ENCODE measurements at places on chromosomes 7 and 10. TPM values are rescaled to one million over a fixed set of nuclear protein-coding genes. Genes with fewer than 3 reads are reported as not detected.

- no peak for DNase-seq
Observed at GRCh38 chr7:84105586-84105985, 89.0 kb downstream of the SEMA3A start.

- no peak for DNase-seq
Observed at GRCh38 chr10:127125331-127125730, 71.1 kb downstream of the INSYN2A start.

Gene STEAP1
- 18.6 TPM for total RNA-seq

- DNase-seq, result no peak
Observed at GRCh38 chr10:79487296-79488194, 24.8 kb upstream of the EIF5AL1 start.

DNA sequence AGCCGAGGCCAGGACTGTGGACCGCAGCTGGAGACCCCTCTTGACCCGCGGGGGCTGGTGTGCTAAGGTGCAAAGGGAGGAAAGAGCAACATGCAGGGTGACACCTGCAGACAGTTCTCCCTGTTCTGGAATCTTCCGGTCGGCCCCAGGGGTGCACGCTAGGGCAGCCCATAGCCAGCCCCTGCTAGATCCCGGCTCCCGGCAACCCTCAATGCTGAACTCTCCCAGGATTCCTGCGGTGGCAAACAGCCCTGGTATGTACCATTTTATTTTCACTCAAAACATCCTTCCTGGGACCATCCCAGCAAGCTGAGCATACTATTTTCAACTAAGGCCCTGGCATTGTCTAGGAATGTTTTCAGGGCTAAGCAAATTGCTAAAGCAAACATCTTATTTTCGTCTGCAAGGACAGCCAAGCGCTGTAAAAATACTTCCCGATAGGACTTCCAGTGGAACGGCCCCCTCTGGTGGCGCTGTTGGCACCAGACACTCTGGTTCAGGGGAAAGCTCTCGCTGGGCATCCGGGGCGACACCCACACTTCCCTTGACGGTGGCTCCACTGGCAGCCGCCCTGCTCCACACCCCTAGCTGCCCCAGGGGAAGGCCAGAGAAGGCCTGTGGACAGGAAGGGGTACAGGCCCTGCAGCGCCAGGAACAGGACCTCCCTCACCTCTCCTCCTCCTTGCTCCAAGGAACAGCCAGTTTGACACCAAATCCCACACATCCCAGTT lies 99.4 kb downstream of the CTBP2 start:
- peak; percentile 32 for DNase-seq

DNA sequence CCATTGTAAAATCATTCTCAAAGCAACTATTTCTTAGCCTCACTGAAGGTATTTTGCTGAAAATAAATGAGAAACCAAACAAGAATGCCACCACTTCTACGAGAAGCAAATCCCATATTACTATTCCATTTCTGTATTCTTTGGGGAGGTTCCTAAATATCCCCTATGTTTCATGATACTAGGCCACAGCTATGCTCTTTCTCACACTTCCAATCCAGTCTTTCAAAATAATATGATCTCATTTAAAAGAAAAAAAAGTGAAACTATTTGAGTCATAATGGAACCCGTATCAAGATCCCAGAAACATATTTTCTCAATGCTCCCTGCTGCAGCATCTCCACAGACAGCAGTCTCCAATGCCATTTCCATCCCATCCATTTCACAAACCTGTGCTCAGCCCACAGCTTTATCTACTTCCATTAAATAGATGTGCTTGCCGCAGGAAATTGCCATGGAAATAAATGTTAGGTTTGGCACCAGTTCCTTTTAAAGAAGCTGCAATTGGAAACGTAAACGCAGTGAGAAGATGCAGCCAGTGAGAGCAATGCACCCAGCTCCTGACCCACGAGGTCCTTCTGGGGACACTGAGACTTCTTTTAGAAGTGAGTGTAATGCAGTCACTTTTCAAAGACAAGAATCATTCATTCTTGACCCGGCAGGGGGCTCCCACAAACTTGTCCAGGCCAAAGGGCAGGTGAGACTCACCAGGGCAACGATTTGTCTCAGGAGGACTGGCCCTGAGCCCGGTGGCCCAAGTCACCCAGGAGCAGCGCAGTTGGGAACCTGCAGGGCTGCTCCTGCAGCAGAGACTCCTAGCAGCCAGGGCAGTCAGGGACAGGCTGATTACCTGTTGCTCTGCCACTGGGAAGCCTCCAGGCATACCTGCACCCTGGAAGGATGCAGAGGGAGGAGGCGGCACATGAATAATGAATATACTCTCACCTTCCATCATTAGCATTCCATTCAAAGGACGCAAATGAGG lies 99.6 kb downstream of the C10orf90 start:
- DNase-seq, result no peak

- DNase-seq, result no peak
Observed at GRCh38 chr7:31263338-31263737, 77.2 kb downstream of the NEUROD6 start.

Gene COL17A1
- total RNA-seq, result 2.2 TPM

Gene SKIDA1
- 0.46 TPM for total RNA-seq

DNA sequence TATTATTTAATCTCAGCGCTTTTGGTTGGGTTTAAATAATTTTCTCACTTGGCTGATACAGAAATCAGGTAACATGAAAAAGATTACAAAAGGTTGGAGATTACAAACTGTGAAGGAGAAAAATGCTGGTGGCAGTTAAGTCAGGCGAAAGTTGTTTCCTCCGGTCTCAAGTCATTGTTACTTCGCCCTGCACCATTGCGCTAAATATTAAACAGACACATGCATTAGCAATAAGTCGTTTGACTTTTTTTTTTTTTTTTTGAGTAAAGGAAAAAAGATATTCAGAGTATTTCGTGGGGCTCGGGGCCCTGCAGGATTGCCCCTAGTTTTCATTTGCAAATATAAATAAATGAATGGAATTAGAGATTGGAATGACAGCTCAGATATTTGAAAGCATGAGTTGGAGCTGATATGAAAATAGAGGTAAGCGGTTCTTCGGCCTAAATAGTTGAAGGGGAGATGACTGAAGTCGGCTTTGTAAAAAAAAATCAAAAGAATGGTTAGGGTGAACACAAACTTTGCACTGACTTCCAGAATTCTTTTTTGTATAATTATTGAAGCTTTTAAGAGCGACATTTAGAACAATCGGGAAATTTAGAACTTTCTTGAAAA lies 914 bp downstream of the SDHAF3 start:
- no peak for DNase-seq

DNA sequence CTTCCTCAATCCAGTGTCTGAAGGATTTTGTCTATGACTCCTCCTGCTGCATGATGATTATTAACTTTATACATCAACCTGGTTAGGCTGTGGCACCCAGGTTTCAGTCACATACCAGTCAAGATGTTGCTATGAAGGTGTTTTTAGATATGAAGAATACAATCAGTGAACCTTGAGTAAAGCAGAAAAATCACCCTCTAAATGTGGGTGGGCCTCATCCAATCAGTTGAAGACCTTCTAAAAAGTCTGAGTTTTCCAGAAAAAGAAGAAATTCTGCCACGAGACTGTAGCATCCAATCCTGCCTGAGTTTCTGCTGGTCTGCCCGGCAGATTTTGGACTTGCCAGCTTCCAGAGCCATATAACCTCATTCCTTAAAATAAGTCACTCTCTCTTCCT lies 126.1 kb upstream of the FRMD4A start:
- no peak for DNase-seq

Gene ZMYND11
- 53.2 TPM for total RNA-seq

DNA sequence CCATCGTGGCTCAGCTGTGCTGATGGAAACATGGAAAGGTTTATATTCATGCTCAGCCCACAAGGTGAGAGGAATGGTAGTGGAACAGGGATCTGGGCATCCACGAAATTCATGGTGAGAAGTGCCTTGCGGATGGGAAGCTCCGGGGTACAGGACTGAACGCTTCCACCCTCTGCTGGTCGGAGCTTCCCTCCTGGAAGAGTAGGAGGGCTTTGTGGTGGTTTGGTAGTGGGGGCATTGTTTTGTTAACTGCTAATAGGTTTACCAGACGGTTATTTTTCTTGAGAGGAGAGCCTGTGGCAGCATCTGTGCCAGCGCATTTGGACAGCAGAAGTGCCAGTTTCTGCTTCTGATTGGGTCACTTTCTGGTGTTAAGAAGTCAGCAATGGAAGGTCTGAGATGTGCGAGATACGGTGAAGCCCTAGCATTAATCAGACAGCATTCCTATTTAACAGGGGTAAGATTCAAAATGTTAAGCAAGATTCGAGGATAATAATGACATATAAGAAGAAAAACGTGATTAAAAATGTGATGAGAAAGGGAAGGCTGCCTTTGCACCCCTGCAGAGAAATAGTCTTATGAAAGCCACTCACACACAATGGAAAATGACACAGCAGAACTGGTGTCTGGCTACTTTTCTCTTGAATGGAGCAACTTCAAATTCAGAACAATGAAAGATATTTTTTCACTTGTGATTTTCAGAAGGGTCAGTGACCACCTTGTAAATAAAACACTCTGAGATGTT lies 17.7 kb downstream of the ABCA13 start:
- no peak for DNase-seq

GRCh38 chr7:157498657-157499056 lies 161.9 kb downstream of the DNAJB6 start:
- DNase-seq, result no peak

Gene LDB3
- total RNA-seq, result not detected

- no peak for DNase-seq
Observed at GRCh38 chr10:70478191-70479164, at the start of gene PALD1. TSS of gene PALD1 (plus strand) at chr10:70478767. CDS start at chr10:70525952, 47,185 bp downstream.

DNA sequence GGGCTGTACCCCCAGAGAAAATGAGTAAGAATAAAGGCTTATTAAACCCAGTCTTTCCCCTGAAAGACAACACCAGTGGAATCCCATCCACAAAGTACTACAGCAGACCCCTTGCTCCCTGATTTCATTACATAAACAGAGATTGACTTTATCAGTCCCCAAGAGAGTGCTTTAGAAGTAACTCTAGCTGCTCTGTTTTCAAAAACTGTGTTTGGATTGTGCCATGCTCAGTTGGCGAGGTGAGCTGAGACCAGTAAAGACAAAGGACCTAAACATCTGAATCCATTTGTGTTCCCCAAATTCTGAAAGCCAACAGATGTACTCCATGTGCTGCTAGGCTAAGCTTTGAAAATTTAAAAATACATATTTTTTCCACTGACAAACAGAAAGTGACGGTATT lies 127.0 kb downstream of the ATE1 start:
- no peak for DNase-seq

Gene OR2A1
- not detected for total RNA-seq

Gene SYNPO2L
- not detected for total RNA-seq

DNA sequence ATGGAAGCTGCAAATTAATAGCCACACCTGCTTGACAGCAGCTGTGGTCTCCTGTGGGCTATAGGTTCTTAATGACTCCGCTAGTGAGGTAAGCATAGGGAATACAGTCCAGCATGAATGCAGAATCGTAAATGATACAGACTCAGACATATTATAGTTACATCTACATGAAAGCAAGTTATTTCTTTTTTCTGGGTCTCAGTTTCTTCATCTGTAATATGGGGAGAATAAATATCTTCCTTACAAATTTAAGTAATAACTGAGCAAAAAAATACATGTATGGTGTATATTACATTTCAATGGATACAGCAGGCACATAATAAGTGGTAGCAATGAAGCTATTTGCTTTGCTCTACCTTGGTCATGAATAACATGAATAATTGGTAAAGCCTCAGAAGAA lies 245.9 kb upstream of the RHOBTB1 start:
- DNase-seq, result no peak
